ENCODE measurements at places on chromosomes 12 and 14.
A peak's percentile ranks its signal among the peaks of the same experiment; 100 is the strongest.

DNA sequence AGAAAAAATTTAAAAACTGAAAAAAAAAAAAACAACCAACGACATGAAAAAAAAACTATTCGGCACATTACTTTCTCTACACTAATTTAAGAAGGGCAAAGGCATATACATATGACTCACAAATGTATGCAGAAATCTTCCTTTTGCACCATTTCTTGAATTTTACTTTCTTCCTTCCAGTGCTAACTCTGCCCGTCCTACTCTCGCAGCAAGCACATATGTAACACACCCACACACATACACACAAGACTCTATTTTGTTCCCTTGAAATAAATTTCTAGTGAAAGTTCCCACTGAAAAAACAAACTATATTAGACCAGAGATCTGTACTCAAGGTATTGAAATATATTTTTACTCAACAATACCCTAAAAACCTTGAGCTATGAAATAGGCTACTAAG is 14.6 kb downstream of the BTG1 start:
- DNase-seq = no peak

DNA sequence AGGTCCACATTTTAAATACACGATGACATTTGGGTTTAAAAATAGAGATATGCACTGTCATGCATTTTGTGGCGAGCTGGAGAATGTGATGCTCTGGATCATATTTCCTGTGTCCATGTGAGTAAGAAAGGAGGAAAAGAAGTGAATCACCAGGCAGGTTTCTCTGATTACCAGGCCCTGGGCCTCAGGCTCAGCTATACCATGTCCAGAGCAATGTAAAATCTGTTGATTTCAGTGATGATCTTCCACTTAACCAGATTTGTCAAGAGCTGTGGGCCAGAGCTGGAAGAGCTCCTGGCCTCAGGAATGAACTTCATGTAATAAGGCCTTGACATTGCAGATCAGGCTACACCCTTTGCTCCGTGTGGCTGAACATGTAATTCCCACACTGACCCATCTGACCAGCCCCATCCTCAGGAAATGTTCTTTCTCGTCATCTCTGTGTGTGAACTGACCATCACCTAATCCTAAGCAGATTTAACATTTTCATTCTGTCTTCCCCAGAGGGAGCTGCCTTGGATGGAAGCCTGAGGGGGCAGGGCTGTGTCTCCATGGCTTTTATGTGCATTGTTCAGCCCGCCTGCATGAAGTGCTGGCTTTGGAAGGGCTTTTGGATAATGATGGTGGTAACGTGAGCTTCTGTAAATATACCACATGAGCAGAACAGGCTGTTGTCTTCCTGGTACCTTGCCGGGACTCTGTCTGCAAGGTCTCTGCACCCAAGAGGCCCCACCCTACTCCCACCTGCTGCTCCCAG is 54.5 kb downstream of the CRACR2A start:
- DNase-seq = peak; percentile 82

- no peak for DNase-seq
Measured at GRCh38 chr12:43103866-43104265, 448.1 kb downstream of the ADAMTS20 start.

DNA sequence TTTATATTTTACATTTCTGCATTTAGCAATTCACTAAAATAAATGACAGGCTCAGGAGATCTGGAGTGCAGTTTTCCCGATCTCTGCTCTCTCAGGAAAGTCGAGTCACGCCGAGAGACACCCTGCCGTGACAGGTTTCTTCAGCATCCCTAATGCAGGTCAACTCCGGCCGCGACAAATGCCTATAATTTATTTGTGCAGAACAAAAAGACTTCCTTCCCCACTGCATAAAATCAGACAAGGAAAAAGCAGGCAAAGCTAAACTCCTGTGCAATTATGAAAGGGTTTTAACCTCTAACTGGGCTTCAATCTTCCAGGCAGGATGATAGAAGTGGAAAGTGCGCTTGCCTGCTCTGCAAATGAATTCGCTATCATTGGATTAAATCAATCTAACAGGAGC is 28.1 kb downstream of the SPRING1 start:
- no peak for DNase-seq

GRCh38 chr14:73489481-73490175 is 1.1 kb upstream of the RIOX1 start:
- DNase-seq = peak; percentile 59

DNA sequence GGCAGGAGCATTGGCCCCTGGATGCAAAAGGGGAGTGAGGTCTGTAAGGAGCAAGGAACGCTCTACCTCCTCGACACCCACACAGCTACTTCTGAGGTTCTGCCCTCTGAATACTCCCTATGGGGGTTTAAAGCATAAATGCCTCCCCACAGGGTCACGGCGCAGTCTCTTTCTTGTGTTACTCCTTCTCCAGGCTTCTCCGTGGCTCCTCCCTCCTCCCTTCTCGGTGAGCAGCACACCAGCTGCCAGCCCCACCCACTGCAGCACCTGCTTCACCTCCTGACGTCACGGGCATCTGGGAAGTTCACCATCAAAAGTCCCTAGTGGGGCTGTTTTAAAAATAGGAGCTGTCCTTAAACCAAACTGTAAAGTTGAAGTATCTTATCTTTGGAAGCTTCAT is 67.3 kb downstream of the SPTB start:
- DNase-seq = no peak

- no peak for DNase-seq
Measured at GRCh38 chr14:65301862-65302539, 110.5 kb upstream of the FUT8 start.

GRCh38 chr12:52216807-52217206 is 16.2 kb upstream of the KRT7 start:
- DNase-seq = peak; percentile 51

GRCh38 chr14:76826122-76826521 is at the start of gene LRRC74A:
Gene LRRC74A, plus strand, starts transcription at chr14:76826408. Its CDS starts 290 bp downstream, at chr14:76826698.
- no peak for DNase-seq
